Lung microvascular endothelial cell (primary cell): ENCODE measurements at places on chromosomes 1 and 21. TPM values are rescaled to one million over a fixed set of nuclear protein-coding genes. Genes with fewer than 3 reads are reported as not detected.
A peak's percentile ranks its signal among the peaks of the same experiment; 100 is the strongest.

- DNase-seq: peak; percentile 82
Measured at GRCh38 chr1:113042285-113043143, 30.5 kb upstream of the LRIG2 start.

- no peak for DNase-seq
Measured at GRCh38 chr1:172140072-172140471, 280.4 kb upstream of the C1orf105 start.

DNA sequence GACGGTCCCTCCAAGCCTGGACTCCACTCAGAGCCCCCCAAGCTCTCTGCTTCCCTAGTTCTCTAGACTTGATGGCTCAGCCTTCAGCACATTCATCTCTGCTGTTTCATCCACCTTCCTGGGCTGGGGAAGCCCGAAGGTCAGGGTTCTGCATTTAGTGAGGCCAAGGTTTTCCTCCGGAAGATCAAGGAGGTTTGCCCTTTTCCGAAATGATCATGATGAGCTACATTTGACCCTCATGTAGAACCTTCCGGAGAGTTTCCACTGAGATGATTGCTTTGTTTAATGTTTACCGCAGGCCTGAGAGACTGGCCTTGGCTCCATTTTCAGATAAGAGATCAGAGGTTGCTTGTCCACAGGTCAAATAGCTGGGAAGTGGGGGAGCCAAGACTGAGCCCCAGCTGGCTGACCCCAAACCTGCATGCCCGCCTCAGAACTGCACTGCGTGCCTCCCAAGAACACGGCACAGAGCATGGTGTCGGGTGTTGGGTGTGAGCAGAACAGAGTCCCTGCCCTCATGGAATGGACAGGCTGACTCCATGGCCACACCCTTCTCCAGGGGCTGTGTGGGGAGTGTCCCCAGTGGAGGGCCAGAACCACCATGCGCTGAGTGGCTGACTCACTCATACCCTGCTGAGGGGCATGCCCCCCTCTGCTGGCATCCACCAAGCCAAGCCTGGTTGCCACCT, 200.8 kb upstream of the TMEM51 start:
- no peak for DNase-seq

The LDLRAD1 gene
- not detected in 2 replicates for total RNA-seq

The TIE1 gene
- 749 and 1,401 TPM in 2 replicates for total RNA-seq

DNA sequence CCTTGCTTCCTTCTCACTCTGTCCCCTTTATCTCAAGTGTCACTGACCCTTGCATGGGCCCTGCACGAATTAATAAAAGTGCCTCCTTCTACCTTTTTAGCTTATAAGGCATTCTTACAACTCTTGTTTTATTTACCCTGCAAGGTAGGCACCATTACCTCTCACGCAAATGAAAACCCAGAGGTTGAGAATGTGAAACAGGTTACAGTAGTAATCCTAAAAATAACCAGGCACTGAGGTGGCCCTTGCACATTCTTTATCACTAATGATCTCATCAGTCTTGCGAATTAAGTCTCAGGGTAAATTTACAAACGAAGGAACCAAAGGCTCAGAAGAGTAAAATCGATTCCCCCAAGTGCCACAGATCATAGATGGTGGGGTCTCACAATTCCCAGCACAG, 3.7 kb downstream of the GLIS1 start:
- DNase-seq: no peak

DNA sequence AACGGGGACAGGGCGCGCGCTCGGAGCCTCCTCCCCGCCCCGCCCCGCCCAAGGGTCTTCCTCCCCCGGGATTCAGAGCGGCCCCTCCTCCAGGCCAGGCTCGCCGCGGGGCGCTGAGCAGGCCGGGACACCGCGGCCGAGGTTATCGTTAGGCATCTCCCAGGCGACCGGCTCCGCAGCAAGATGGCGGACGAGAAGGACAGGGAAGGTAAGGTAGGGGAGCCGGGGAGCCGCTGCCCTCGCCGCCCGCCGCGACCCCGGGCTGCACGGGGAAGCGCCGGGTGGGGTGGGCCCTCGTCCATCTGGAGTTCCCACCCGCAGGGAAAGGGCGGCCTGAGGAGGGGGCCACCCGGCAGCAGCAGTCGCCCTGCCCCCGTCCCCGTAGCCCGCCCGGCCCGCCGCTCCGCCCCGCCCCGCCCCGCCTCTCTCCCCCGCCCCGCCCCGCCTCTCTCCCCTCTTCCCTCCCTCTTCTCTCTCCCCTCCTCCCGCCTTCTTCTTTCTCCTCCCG, 105.9 kb upstream of the HNRNPU start:
- no peak for DNase-seq

The GJA8 gene
- not detected in 2 replicates for total RNA-seq

The ESPN gene
- total RNA-seq: 0.20 and 0.65 TPM in 2 replicates

DNA sequence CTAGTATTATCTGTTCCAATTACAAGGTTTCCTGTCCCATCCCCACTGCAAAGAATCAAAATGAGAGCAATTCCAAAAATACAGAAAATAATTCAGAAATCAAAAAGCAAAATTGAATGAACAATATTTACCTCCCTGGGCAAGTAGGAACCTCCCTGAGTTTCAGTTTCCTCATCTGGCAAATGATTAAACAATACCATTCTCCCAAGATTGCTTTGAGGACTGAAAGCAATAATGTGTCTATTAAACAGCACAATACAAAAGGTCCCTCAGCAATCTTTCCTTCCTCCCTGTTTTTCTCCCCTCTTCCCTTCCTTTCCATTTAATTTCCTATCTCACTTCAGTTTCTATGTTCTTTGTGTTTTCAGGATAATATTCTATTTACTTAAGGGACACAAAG, 171.0 kb downstream of the ZC3H11B start:
- no peak for DNase-seq

The RHOU gene
- 11.3 and 29.8 TPM in 2 replicates for total RNA-seq
